Suppressor macrophage treated with lipopolysaccharide for 1 hour (primary cell): ENCODE measurements at places on chromosomes 5 and 9.

DNA sequence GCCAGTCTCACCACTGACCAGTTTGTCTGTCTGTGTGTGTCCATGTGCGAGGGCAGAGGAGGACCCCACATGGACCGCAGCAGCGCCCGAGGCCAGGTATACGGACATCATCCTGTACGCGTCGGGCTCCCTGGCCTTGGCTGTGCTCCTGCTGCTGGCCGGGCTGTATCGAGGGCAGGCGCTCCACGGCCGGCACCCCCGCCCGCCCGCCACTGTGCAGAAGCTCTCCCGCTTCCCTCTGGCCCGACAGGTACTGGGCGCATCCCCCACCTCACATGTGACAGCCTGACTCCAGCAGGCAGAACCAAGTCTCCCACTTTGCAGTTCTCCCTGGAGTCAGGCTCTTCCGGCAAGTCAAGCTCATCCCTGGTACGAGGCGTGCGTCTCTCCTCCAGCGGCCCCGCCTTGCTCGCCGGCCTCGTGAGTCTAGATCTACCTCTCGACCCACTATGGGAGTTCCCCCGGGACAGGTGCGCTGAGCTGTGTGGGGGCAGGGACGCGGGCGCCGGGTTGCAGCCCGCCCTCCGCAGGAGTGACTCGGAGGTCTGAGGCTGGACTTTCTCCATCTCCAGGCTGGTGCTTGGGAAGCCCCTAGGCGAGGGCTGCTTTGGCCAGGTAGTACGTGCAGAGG lies 6.5 kb downstream of the FGFR4 start:
- DNase-seq: no peak

- peak; percentile 18 for DNase-seq
Measured at GRCh38 chr9:81083854-81084512, 605.4 kb downstream of the TLE1 start.

DNA sequence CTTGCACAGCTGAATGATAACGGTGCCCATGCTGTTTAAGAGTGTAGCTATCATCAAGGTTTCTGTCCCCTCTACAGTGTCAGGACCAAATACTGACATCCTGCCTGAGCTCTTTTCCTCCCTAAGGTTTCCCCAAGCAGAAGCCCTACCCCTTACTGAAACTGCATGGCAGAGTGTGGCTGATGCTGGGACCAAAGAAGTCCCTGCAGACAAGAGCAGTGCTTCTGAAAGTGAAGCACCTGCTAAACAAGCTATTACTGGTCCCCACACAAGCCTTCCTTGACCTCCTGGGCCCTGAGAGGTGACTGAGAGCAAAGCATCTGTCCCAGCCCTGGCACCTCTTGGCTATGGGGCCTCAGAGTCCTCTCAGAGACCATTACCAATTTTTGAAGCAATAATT lies 56.1 kb downstream of the CFAP90 start:
- no peak for DNase-seq

GRCh38 chr5:134845335-134845851 lies 375 bp upstream of the C5orf24 start:
- no peak for DNase-seq

DNA sequence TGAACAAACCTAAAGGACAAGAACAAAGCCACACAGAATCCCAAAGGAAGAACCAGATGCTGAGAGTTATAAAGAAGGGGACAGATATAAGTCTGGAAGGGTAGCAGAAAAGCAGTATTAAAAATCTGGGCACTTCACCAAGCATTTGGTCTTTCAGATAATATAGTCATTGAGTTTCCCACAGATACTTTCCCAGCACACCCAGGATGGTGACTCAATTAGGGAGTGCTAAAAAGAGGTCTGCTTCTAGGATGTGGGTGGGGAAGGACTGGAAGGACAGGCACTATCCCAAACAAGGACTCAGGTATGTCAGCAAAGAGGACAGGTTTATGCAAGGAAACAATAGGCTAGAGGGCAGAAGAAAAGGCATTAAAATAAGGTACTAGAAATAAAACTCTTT lies 59.3 kb downstream of the DIAPH1 start:
- no peak for DNase-seq

DNA sequence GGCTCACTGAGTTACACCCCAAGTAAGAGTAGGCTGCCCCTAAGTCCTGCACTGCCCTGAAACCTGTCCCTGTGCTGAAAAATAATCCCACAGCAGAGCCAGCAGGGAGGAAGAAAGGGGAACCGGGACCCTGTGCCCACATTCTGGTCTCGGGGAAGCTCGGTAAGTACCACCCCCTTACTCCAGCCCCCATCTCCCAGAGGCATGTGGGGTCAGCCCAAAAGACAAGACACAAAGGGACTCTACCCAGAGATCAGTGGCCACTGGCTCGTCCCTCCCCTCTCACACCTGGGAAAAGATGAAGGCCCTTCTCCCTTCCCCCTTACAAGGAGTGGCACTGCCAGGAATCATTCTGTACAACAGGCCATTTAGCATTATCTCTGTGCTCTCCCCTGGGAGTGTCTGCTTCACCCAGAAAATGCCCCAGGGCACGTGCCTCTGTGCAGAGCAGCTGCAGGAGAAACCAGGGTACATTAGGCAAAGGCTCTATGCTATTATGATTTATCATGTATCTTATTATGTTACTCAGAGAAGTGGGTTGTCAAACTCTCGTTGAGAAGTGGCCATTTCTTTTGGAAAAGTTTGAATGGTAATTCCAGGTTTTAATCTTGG lies 71.3 kb downstream of the NDFIP1 start:
- no peak for DNase-seq

- no peak for DNase-seq
Measured at GRCh38 chr5:33842456-33842855, 49.3 kb downstream of the ADAMTS12 start.

- DNase-seq: peak; percentile 89
Measured at GRCh38 chr9:72592502-72593403, 71.3 kb downstream of the TMC1 start.

DNA sequence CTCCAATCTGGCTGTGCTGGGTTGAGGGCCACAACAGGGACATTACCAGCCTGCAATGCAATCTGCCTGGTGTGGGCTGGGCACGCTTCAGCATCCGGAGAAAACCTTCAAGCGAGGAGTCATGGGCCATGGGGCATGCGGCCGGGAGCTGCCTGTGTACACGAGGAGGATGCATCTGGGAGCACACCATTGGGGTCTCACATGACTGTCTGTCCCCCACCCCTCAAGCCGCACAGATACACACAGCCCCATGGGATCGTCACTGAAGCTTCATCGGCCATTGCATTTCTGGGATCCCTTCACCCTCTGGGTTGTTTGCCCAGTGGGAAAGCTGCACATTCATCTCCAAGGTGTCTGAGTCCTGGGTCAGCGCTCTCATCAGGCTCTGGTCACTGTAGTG lies 9.9 kb downstream of the LCN1 start:
- no peak for DNase-seq

- DNase-seq: no peak
Measured at GRCh38 chr5:145118127-145118526, 717.0 kb downstream of the PRELID2 start.

- DNase-seq: no peak
Measured at GRCh38 chr9:79925326-79925725, 353.6 kb downstream of the TLE4 start.

DNA sequence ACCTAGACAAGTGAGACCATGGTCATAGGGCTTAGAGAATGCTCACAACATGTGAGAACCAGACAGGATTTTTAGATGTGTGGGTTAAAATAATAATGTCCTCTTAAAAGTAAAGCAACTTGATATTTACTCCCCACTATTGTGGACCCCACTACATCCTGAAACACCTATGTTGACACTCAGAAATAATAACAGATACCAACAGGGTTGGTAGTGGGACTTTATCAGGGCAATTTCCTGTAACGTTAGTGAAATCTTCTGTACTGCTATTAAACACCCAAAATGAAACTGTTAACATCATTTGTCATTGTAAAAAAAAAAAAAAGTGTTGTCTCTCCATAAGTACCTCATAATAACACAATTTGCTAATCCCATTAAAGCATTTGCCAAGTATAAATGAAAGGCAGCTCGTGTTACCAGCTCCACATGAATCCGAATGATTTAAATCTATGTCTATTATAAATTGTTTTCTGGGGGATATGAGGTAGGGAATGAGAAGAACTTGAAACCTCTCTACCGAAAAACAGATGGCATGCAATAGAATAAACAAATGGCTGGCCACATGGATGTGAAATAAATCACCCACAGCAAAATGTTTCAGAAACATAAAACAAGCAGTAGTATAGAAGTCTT lies 285.9 kb downstream of the ARHGEF28 start:
- no peak for DNase-seq

DNA sequence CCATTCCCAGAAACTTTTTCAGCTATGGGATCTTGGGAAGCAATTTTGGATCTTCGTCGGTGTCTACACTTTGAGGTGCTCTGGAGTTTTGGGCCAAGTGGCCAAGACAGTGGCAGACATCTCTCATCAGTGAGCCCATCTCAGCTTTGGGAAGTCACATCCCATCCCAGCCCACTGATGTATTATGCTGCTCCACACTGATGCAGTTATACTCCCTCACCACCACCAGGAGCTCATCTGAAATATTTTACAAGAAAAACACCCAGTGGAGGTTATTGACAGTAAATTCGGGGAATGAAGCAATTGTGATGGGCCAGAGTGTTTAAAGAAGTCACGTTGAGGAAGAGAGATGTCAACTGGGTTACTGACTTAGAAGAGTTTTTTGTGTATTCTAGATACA lies 378.0 kb downstream of the KDM4C start:
- DNase-seq: no peak

DNA sequence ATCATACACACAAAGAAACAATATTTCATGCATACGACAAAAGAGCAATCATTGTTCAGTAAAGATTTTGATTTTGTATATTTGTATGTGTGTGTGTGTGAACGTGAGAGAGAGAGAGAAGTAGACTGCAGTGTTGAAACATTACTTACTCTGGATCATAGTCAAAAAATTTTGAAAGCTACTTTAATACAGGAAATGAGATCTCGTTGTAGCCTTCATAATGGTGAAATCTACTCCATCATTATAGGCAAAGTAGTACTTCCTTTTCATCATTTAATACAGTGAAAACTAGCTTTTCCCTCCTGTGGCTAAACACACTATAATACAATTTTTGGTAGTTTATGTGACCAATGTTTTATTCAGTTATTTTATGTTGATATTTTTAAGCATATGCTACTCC lies 1427.7 kb upstream of the C9orf72 start:
- no peak for DNase-seq

DNA sequence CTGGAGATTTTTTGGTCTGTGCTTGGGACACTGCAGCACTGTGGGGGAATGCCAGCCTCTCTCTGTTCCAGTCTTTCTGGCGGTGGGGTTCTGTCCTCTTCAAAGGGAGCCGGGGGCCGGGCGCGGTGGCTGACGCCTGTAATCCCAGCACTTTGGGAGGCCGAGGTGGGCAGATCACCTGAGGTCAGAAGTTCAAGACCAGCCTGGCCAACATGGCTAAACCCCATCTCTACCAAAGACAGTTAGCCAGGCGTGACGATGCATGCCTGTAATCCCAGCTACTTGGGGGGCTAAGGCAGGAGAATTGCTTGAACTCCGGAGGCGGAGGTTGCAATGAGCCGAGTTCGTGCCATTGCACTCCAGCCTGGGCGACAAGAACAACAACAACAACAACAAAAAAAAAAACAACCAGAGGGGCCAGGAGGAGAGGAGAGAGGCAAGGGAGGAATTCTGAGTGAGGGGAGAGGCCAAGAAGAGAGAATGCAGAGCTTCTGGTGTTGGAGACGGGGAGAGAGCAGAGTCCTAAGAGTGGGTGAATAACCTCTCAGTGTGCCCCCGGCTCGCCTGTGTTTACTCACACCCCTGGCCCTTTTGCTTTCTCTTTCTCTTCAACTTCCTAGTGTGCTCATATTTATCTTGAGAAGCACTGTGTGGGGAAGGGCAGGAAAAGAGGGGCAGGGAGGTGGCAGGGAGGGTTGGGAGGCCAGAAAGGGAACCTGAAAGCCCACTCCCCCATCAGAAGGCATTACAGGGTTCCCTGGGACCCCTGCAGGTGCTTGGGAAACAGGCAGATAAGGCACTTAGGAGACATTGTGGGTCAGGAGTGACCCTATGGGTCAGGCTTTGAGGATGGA lies 3.2 kb upstream of the SET start:
- peak; percentile 76 for DNase-seq

DNA sequence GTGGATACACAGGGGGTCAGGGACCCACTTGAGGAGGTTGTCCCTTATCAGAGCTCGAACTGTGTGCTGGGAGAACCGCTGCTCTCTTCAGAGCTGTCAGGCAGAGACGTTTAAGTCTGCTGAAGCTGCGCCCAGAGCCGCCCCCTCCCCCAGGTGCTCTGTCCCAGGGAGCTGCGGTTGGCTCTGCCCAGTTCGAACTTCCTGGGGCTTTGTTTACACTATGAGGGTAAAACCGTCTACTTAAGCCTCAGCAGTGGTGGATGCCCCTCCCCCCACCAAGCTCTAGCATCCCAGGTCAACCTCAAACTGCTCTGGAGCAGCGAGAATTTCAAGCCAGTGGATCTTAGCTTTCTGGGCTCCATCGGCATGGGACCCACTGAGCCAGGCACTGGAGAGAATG lies 15.9 kb downstream of the SRD5A1 start:
- DNase-seq: no peak

DNA sequence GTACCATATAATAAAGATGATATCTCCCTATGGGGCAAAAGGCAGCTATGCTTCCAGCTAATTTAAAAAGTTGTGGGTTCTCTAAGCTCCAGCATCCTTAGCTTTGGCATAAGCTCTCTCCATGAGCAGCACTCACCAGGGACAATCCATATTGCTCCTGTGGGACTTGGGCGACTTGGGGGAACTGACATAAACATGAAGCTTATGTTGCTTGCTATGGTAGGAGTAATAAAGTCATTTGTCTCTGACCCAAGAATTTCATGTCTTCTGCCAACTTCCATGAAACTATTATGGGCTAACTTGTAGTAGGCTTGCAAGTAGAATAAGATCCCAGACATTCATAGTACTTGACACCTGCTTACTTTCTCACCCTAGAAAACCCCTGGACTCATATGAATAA lies 36.2 kb upstream of the TLE4 start:
- no peak for DNase-seq

DNA sequence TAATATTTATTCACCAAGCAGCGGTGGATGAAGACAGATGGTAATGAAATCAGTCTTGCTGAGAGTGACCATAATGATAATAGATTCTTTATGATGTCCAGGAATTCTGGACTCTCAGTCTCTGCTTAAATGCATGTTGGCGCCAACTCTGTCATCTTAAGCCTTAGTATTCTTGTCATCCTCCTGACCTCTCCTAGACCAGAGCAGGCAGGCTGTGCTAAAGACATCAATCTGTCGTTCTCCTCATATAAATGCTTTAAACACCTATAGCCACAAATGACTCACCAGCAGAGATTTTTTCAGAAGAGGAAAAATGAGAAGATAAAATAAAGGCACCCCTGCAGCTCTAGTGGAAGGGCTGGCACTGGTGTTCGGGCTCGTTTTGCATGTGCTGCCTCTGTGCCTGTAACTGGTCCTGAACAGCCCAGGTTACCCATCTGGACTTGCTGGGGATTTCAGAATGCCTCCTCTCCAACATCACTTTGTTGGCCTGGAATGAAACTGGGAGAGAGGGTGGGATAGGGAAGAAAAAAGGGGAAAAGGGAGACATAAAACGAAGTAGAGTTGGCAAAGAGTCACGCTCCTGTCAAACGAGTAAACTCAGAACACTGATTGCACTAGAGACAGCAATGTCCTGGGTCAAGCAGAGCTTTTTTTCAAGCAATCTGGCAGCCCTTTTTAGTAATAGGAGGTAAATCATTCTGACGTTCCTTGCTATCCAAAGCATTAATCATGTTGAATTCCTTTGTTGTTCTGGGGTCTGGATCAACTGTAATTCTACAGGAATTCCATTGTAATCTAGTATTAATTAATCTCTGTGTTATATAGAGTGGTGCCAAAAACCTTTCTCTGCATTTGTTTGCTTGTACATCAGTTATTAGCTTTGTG lies 195.5 kb upstream of the CLINT1 start:
- DNase-seq: no peak
